ENCODE measurements at places on chromosomes 13 and 19. TPM values are rescaled to one million over a fixed set of nuclear protein-coding genes. Genes with fewer than 3 reads are reported as not detected.
A peak's percentile ranks its signal among the peaks of the same experiment; 100 is the strongest.

The CD22 gene
- total RNA-seq = not detected

The CAPN12 gene
- total RNA-seq = 2.6 TPM

The FSD1 gene
- total RNA-seq = 5.6 TPM

The C13orf46 gene
- not detected for total RNA-seq

The KIR3DL2 gene
- total RNA-seq = not detected

- DNase-seq = no peak
These were observed 192.1 kb downstream of the TM9SF2 start for GRCh38 chr13:99693351-99693750.

DNA sequence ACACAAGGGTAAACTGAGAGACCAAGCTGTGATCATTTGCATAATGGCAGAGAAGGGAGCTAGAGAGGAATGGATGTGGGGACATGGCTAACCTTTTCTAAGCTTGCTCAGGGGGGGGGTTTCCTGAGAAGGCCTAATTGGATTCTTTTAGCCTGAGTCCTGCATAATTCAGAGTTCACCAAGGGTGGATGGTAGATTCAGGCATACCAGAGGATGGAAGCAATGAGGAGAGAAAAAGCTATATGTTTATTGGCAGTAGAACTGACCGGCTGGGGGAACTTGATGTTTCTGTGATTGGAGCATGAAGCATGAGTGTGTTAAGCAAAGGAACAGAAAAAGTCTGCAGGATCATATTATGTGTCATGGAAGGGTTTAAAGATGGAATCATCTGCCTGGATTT lies 65.9 kb upstream of the KLF12 start:
- peak; percentile 37 for DNase-seq

DNA sequence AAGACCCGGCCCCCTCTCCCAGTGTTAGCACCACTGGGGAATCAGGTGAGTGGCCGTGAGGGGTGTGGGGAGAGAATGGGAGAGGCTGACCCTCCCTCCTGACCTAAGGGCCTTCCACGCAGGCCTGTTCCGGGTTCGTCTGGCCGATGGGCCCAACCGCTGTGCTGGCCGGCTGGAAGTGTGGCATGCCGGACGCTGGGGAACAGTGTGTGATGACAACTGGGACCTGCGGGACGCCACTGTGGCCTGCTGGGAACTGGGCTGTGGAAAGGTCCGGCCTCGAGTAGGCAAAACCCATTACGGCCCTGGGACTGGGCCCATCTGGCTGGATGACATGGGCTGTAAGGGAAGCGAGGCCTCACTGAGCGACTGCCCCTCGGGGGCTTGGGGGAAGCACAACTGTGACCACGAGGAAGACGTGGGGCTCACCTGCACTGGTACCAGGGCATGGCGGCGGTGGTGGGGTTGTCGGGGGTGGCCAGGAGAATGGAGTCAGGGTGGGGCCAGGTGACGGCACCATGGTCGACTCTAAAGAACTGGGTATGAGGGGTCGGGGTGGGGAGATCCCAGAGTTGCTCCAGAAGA lies 12.2 kb downstream of the SSC5D start:
- no peak for DNase-seq

Data from renal cortical epithelial cell (primary cell).